Activated gamma-delta T cell treated with Interleukin-2 at 50 U/mL for 16 hours (primary cell): ENCODE measurements at places on chromosomes 6 and 20.
A peak's percentile ranks its signal among the peaks of the same experiment; 100 is the strongest.

- DNase-seq, result no peak
These were observed 110.0 kb upstream of the SSTR4 start for GRCh38 chr20:22924949-22925612.

DNA sequence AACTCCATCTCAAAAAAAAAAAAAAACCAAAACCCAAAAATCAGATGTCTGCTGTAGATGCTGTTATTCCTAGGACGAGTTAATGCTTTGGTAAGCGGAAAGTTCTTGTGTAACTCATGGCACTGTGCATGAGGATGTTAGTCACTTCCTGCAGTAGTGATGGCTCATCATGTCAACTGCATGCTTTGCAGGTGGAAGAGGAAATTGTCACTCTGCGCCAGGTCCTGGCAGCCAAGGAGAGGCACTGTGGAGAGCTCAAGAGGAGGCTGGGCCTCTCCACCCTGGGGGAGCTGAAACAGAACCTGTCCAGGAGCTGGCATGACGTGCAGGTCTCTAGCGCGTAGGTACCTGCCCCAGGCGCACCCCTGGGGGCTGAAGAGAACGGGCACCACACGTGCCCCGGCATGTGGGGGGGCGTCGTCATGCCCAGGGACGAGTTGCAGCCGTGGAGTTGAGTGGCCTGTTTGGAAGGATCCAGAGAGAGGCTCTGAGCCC, 8.5 kb downstream of the TPD52L2 start:
- DNase-seq, result no peak

- DNase-seq, result no peak
These were observed 151.2 kb upstream of the BEND3 start for GRCh38 chr6:107266563-107266962.

DNA sequence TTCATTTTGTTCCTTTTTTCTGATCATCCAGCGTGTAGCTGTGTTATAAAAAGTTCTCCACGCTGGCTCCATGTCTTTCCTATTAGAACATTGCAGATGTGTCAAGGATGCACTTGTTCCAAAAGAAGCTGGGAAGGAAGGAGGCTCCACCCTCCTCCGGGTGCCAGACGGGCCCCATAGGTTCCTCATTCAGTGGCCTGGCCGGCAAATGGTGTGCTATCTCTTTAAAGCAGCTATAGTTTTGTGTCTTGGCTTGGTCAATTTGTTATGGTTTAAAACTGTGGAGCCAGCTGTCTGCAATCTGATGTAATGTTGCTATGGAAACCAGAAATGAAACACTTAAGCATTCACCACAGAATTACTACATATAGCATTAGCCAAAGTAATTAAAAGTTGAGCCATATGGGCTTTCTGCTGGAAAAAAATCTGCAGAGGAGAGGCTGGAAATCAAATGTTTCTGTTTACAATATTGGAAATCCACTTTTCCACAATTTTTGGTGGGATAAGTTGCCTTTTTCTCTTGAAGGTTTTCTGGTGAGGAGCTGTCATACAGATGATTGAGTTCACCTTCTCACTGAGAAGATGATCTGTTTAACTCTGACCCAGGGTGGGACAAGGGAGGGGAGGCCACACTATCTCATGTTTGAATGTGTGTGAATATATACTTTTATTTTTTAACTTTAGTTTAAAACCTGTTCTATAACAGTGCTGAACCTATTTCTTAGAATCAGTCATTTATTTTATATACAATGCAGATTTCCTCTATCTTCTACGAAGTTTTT, 167.4 kb downstream of the SASH1 start:
- DNase-seq, result no peak

GRCh38 chr6:13427801-13428582, 59.4 kb downstream of the GFOD1 start:
- peak; percentile 66 for DNase-seq

DNA sequence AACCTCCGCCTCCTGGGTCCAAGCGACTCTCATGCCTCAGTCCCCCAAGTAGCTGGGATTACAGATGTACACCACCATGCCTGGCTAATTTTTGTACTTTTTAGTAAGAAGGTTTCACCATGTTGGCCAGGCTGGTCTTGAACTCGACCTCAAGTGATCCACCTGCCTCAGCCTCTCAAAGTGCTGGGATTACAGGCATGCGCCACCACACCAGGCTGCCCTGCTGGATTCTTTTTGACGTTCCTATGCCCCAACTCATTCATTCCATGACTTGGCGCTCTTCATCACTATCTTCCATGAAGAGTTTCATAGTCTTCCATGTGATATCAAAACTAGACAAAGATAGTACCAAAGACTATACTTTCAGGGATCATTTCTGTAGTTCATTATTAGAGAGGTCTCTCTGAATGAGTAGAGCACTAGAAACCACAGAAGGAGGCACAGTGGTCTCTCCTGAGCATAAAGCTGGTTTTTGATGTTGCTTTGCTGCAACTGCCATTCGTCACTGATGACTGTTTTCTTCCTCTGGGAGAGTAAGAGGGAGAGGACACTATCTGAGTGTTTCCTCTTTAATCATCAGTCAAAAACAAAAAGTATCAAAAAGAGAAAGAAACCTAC, 23.5 kb downstream of the DNAAF9 start:
- DNase-seq, result no peak

DNA sequence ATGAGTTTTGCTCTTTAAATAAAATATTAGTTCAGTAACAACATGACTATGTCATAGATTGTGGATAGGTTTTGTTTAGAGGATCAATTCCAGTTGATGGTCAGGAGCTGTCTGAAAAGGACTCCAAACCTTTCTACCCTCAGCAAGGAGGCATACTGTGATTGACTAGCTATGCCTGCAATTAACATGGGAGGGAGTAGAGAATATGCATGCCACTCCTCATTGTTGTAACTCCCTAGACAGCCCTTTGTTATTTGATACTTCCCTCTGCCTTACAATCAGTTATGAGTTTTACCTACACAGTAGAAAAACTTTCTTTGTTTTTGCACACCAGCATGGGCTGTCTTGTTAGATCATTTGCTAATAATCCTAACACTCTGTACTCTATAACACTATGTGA, 1418.5 kb downstream of the KHDRBS2 start:
- DNase-seq, result no peak
